ENCODE measurements at places on chromosomes 4 and X.
A peak's percentile ranks its signal among the peaks of the same experiment; 100 is the strongest.

DNA sequence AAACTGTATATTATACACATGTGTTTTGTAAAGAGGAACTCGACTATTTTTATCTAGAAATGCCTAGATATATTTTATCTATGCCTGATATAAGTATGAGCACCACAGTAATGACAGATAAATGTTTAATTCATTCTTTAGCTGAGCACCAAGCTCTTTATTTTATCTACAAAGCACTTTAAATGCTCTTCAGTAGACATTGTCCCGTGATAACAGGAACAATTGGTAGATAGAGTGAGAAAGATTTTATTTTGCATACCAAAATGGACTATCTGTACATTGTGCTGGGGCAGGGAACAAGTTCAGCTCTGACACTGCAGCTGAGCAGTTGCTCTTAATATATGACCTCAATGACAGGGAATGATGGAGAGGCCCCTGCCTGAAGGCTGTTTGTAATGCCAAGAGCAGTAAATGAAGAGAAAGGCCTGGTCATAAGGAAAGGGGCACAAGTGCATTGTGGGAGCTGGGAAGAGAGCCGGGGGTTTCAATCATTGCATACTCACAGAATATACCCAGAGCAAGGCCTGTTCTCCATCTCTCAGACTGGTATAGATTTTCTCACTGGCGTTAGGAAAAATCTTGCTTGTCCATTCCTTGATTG, 57.3 kb downstream of the SEPTIN11 start:
- DNase-seq: no peak

GRCh38 chr4:61782133-61782532, 582.0 kb downstream of the ADGRL3 start:
- no peak for DNase-seq

DNA sequence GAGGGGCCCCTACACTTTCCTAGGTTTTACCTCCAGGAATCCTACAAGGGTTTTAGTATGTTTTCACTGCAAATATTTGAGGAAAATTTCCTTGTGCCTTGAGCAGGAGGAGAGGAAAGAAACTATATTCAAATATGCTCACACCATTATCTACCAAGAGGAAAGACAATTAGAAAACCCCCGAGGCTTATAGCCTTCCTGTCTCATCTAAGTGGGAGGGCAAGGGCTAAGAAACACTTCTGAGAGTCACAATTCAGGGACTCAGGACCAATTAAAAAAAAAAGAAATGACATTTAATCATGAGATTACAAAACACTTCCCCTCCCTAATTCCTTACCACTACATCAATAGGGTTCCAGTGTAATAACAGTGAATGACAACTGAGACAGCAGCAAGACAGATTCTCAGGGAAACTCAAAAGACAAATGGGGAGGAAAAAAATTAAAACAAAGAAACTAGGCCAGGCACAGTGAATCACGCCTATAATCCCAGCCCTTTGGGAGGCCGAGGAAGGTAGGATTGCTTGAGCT, 45.6 kb downstream of the ATRX start:
- DNase-seq: no peak

DNA sequence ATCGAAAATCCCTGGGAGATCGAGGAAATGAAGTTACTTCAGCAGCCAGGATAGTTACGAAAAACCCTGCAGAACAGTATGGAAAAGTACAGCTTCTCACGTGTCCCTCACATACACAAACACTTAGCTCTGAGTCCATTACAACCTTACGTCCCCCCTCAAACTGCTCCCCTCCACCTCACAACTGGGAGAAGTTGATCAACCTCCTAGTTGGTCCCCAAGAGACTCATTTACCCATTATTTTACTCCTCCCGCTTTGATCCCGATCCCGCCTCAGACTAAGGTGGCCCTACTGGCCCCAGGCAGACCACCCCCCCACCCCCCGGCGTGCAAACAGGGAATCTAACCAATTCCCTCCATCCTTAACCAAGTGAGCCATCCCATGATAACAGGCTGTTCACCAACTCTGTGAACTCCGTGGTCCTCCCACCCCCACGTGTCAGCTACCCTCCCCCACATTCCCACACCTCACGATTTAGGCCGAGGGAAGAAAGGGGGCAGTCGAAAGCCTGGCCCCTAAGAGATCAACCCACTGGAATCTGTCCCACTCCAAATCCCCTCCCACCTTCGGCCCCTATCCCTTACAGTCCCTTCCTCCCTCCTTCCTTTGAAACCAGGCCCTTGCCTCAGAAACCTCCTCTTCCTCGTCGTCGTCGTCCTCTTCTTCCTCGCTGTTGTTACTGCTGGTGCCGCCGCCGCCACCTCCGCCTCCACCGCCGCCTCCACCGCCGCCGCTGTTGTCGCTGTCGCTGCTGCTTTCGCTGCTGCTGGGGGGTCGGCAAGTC, 755 bp downstream of the ANKRD17 start:
- DNase-seq: peak; percentile 52

- peak; percentile 59 for DNase-seq
These were observed 345.1 kb upstream of the TACR3 start for GRCh38 chr4:104064646-104065577.

DNA sequence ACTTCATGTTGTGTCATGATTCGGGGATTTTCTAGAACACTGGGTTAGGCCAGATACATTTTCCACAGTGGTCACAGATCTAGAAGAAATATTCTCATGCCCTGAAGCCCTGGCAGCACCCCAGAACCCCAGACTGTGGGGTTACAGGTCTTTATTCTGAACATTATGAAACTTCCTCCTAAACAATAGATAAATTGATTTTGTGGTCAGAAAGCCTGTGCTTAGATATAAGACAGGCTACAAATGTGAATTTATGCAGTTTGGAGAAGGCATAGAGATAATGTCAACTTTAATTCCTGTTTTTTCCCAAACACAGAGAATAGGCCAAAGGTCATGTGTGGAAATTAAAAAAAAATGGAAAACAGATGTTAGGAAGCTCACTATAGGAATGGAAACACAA, 492.9 kb downstream of the SPRY1 start:
- no peak for DNase-seq

GRCh38 chrX:53153581-53153980, 59.6 kb downstream of the KANTR start:
- DNase-seq: no peak

- no peak for DNase-seq
These were observed 32.8 kb downstream of the HDAC8 start for GRCh38 chrX:72539822-72540221.

GRCh38 chr4:98686043-98686707, 27.8 kb upstream of the TSPAN5 start:
- no peak for DNase-seq

DNA sequence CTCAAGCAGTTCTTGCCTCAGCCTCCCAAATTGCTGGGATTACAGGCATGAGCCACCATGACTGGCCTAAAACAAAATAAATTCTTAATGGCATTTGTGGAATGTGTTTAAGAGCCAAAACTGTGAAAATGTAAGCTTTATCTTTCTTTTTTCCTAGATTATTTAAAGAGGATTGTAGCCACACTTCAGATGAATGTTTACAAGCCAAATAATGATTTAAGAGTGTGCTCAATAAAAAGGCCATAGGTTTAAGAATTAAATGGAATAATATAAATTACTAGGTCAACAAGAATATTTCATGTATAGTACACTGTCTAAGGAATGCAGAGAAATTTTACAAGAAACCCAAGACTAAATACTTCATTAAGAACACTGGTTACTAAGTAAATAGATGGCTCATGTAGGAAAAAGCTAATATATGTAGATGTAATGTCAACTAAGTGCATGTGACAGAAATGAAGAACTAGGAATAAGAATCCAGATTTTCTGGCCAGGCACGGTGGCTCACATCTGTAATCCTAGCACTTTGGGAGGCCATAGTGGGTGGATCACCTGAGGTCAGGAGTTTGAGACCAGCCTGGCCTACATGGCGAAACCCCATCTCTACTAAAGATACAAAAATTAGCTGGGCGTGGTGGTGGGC, 21.3 kb upstream of the UGDH start:
- no peak for DNase-seq

DNA sequence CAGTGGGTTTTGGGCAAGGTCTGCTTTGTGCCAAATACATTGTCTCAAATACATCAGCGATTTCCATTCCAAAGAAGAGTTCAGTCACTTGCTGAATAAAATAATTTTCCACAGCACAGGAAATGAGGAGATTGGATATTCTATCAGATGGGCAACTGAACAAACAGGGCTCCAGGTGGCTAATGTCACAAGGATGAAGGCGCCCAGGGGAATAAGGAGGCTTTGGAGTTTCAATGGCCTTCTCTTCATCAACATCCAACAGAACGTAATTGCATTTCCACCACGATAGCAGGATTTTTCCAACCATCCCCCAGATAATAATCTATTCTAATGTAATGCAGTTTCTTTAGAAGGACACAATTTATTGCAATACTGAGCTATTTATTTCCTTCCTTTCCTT, 104.7 kb upstream of the KLHL13 start:
- DNase-seq: no peak

DNA sequence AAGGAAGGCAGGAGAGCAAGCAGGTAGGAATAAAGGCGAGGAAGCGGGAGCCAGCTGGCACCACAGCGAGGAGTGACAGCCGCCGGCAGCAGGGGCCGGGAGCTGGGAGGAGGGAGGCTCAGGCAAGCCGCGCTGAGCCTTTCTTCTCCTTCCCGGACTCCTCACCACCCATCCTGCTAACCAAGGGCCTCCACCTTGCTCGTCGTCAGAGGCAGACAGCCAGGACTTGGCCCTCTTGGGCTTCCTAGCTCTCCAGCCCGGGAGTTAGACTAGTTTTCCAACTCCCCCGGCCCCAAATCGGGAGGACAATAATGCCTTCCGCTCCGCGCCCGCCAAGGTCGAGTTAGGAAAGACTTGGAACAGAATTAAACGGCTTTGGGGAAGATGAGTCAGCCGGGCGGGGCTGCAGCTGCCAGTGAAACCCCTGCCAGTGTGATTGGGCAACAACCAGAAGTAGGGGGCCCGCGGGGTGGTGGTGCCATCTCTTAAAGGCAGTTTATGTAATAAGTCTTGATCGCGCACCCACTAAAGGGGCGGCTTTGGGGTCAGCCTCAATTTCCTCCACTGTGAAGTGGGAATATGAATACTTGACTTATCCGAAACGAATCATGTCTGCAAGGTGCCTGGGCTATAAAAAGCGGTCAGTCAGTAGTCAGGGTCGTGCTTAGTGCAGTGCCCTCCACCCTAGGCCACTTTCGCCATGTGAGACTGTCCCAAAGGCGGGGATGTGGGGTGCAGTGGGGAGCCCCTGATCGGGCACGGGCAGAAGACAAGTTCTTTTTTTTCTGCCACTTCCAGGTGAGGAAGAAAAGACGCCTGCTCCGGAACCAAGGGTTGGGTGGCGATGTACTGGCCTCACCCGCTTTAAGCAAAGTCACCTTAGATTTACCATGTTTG, 6.7 kb upstream of the HSD17B10 start:
- DNase-seq: no peak

- no peak for DNase-seq
These were observed 89.7 kb downstream of the AMELX start for GRCh38 chrX:11382930-11383329.

DNA sequence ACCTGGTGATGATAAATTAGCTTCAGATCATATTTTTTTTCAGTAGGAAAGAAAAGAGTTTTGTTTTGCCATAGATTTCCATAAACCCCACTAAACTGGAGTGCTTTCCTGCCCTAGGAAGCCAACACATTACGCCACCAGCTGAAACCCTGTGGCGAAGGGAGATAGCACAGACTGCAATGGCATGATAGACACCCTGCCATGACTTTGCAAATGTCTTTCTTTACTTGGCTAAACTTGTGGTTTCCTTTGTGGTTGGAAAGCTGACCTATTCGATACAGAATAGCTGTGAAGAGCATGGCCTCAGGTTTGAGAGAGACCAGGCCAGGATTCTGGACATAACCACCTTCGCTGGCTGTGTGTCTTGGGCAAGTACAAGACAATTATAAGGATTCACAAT, 19.1 kb downstream of the MFAP3L start:
- no peak for DNase-seq

- no peak for DNase-seq
These were observed 1.7 kb downstream of the FGD1 start for GRCh38 chrX:54494166-54494988.

DNA sequence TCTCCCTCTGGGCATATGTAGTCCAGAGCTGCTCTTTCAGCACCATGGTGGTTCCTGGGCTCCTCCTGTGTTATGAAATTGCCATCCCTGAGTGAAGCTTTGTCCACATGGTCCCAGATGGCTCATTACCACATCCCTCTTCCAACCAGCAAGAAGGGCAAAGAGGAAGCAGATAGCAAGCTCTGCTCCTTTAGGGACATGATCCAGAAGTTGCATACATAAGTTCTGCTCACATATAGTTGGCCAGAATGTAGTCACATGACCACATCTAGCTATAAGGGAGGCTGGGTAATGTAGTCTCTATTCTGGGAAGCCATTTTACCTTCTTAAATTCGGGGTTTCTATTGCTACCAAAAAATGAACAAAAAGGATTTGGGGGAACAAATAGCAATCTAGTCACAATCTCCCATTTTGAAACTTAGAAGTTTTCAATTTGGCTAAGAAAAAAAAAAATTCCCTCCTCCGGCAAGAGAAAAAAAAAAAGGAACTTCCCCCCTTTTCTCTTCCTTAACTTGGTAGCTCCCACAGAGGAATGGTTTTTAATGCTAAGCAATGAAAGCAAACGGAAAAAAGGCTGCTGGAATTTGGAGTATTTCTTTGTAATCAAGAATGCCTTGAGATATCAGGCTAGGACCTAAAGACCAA, 88.2 kb upstream of the USP9X start:
- peak; percentile 46 for DNase-seq

- DNase-seq: no peak
These were observed 252.3 kb downstream of the NLGN4X start for GRCh38 chrX:5976332-5976731.

DNA sequence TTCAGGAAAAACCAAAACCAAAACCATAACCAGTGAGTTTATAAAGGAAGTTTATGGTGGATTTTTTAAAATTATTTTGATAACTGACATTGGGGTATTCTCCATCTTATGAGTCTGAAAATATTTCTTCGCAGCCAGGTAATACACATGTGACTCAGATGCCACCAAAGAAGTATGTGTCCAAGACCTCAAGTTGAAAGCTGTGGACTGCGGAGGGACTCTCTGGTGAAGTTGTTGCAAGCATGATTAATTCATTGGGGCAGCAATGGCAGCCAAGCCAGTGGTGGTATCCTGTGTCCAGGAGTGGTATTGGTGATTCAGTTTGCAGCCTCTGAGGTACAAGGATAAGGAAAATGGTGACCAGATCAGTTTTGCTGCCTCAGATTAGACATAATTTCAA, 14.0 kb upstream of the ADH5 start:
- no peak for DNase-seq

DNA sequence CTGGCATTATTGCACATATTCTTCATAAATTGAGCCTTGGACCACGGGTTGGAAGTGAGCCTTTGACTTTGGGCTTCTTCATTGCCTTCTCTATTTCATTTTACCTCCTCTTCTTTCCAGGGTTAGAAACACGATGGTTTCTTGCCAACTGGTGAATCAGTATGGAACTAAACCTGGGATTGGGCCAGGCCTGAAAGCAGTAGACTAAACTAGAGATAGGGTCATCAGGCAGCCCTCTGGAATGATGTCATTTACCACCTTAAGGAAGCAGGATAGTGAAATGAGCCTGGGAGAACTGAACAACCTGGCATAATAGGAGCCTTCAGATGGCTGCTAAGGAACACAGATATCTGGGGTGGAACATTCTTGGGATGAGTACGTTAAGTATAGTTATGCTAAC, 67.5 kb upstream of the ATP8A1 start:
- DNase-seq: no peak

- no peak for DNase-seq
These were observed 19.9 kb downstream of the DCHS2 start for GRCh38 chr4:154471526-154472331.
